Activated CD4-positive, alpha-beta T cell treated with anti-CD3 and anti-CD28 coated beads, Interleukin-2, amount 50 U/mL, for 48 hours (primary cell): ENCODE measurements at places on chromosomes 11 and 22.
A peak's percentile ranks its signal among the peaks of the same experiment; 100 is the strongest.

DNA sequence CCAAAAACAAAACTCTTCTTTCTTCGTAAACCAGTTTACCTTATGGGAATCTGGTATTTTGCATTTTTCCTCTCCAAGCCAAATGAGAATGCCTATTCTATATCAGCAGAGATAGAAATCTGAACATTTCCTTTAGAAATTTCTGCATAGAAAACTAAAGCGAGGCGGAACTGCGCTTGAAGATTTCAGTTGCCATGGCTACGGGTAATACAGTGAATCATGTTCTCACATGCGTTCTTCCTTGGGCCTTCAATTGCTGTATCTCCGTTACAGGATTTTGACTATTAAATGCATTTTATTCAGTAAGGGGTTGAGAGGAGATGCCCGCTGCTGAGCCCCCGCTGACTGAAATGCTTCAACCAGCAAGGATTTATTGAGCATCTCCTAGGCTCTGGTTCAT lies 108.2 kb upstream of the CRYBB3 start:
- no peak for DNase-seq

DNA sequence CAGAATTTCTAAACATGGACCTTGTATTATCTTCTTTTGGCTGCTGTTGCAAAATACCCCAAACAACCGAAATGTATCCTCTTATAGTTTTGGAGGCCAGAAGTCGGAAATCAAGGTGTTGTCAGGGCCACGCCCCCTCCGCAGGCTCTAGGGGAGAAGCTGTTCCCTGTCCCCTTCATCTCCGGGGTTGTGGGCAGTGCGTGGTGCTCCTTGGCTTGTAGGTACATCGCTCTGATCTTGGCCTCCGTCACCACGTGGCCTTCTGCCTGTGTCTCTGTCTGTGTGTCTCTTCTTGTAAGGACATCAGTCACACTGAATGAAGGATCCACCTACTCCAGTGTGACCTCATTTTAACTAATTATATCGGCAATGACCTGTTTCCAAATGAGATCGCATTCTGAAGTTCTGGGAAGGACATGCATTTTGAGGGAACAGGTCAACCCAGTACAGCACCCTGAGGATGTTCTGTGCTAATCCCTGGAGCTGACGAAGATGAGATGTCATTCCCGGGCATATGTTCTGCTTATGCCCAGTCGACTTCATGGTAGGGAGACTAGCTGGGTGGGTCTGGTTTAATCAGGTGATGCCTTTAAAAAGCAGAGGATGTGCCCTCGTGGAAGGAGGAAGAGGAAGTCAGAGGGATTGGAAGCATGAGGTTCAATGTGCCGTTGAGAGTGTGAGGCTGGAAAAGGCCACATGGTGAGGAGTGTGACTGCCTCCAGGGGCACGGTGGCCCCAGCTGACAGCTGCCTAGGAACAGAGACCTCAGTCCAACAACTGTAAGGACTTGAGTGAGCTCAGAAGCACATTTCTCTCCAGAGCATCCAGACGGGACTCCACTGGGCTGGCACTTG lies 531.1 kb downstream of the TBC1D22A start:
- DNase-seq = no peak

DNA sequence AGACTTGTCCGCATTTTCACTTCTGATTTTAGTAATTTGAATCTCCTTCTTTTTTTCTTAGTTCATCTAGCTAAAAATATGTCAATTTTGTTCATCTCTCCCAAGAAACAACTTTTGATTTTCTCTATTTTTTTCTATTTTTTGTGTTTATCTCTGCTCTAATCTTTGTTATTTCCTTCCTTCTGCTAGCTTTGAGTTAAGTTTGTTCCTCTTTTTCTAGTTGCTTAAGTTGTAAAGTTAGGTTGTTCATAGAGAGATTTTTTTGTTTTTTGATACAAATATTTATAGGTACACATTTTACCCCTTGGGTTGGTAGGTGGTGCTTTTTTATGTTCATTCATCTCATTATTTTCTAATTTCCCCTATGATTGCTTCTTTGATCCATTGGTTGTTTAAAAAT lies 22.1 kb upstream of the XKR3 start:
- DNase-seq = no peak

DNA sequence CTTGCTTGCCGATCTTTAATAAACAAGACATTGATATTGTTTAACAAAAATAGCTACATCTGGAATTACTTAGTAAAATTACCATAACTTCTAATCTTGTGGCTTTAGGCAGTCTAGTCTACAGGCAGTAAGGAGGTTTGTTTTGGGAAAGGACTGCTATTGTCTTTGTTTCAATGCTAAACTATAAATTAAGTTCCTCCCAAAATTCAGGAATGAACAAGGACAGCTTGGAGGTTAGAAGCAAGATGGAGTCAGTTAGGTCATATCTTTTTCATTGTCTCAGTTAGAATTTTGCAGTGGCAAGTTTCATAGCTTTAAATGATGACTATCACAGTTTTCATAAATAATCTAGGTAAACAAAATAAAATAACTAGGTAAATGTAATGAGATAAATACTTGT lies 36.1 kb upstream of the INCENP start:
- DNase-seq = no peak

DNA sequence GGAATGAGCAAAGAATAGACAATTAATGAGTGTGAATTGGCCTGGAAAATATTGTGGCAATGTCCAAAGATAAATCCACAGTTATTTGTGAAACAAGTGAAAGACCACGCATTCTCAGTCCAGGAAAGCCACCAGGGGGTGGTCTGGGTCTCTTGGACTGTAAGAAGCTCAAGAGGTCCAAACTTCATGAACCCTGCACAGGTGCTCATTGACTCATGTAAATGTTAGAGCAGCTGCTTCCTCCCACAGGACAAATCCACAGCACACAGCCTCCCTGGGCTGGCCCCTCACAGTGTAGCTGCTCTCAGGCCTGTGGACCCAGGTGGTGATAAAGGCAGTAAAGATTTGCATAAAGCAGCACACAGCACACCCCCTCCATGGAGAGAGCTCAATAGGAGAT lies 114.0 kb downstream of the ZNF280B start:
- no peak for DNase-seq

DNA sequence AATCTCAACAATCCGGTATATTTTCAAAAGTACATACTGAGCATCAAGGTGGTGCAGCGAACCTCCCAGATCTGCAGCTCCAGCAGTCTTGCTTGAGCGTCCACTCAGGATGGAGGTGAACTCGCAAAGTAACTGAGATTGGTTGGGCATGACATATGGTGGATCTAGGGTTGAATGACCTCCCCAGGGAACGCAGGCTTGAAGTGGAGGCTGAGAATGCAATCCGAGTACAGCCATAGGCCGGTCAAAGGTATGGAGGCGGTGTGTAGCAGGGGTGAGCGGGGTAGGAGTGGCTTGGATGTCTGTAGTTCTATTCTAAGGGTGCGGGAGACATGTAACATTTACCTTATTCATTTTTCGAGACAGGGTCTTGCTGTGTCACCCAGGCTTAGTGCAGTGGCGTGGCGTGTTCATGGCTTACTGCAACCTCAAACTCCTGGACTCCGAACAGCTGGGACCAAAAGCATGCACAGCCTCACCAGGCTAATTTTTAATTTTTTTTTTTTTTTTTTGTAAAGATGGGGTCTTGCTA lies 631 bp upstream of the C22orf39 start:
- DNase-seq = peak; percentile 23

- DNase-seq = no peak
Measured at GRCh38 chr11:64092761-64093136, 57.0 kb downstream of the FLRT1 start.

DNA sequence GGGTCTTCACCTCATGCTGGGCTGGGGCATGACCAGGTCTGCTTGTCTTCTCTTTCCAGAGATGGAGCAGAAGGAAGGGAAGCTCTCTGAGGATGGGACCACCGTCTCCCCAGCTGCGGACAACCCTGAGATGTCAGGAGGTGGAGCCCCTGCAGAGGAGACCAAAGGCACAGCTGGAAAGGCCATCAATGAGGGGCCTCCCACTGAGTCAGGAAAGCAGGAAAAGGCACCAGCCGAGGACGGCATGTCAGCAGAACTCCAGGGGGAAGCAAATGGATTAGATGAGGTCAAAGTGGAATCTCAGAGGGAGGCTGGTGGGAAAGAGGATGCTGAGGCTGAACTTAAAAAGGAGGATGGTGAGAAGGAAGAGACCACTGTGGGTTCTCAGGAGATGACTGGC lies 5.2 kb downstream of the SMTNL1 start:
- no peak for DNase-seq

DNA sequence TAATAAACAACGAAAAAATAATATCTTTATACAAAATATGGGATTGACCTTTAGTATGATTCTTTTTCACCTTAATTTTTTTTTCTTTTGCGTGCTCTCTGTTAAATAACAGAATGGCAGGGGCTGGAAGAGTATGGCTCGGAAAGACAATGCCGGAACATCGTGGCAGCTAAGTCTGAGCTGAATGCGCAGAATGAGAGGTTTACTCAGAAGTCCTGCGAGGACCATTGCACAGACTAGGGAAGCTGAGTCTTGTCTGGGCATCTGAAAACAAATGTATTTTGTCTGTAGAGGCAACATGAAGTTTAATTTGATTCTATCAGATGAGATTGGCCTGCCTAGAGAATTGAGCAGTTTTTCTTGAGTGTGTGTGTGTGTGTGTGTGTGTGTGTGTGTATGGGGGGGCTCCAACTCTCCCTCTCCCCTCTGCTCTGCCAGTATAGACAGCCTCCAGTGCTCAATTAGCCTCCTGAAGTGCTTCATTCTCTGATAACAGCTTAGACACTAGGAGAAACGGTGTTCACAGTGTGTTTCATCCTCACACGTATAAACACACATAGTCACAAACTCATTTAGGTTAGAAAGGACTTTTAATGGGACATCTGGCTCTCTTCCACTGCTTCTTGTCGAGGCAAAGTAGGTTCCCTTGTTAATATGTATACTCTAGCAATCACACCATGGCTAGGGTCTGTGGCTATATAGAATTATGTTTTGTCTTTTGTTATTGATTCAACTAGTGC lies 244.3 kb upstream of the SORL1-AS1 start:
- no peak for DNase-seq

DNA sequence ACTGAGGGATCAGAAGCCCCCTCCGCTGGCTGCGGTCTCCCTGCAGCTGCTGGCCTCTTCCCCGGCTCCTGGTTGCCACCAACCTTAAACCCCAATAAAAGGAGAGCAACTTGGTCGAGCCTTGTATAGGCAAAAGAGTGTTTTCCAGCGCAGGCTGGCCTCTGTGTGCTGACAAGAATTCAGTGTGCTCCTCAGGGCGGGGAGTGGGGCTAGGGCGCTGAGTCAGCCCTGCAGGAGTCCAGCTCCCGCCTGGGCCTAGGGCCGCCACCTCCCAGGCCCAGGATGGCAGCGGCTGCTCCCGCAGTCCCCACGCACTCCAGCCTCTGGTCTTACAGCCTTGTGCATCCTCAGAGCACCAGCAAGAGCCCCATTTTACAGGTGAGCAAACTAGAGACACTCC lies at the start of gene SHISAL1:
Gene SHISAL1, minus strand, starts transcription at position 186 of the 400 bp plus-strand sequence. CDS start 12,006 bp downstream, outside the sequence.
- no peak for DNase-seq

- DNase-seq = no peak
Measured at GRCh38 chr11:41206388-41206787, 253.1 kb downstream of the LRRC4C start.

GRCh38 chr11:79083352-79083751 lies 357.5 kb downstream of the TENM4 start:
- DNase-seq = no peak

GRCh38 chr22:30783021-30783420 lies 88.3 kb downstream of the OSBP2 start:
- DNase-seq = no peak

DNA sequence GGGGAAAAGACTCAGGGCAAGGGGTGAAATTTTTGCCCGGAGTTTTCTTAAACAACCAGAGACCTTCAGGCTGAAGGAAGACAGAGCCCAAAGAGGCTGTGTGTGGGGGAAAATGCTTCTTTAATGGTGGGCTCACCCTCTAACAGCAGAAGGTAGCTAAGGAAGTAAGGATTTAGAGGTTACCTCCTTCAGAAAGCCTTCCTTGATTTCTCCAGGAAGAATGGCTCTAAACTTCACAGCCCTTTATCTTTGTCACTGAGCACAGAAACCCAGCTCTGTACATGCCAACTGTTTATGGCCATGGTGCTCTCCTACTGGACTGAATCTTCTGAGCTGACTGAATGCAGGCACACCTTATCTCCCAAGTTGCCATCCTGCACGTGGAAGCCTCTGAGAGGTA lies 196.0 kb downstream of the TENM4 start:
- DNase-seq = no peak

DNA sequence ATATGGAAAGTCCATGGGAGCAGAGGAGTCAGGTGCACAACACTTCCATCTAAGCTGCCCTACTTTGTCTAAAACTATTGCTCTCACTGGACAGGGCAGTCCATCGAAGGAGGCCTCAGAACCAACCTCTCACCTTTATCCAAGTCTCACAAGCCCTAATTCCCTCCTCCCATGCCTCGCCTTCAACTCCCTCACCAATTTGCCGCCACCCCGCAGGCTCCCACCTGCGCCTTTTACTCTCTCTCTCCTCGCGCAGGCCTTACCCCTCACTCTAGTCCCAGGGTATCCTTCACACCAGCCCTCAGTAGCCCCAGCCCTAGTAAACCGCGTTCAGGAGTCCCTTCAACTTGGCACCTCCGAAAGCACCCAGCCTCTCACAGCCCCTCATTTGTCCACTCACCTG lies 451 bp downstream of the FHIP1B start:
- DNase-seq = no peak
